ENCODE measurements at places on chromosomes 2 and 18.

- DNase-seq = no peak
Measured at GRCh38 chr2:88959480-88960204, 268.2 kb downstream of the RPIA start.

DNA sequence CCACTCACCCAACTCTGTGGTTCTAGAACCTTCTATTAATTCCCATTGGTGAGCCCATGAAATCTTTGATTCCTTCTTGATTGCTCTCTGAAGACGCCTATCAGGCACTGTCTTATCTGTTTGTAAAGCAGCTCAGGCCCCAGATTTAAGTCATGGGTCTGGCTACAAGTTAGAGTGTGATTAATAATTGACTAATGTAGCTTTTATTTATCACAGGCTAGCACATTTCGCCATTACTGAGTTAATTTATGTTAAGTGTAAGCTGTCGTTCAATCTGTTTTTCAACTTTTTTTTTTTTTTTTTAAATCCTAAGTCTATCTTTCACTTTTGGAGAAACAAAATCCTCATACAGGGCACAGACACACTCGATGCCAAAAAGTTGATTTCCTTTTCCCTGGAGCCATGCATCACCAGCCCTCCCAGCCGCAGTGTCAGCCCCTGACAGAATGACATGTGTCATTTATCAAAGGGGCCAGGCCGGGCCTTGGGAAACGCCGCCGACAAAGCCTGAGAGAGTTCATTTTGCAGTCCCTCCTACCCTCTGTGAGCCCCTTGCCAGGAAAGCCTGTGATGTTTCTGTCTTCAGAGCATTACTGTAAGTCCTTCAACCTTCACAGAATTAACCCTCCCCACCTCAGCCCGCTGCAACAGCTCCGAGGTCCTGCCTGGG is 15.8 kb downstream of the TSHZ1 start:
- DNase-seq = no peak

- DNase-seq = no peak
Measured at GRCh38 chr2:99779276-99779675, 289.5 kb upstream of the REV1 start.

DNA sequence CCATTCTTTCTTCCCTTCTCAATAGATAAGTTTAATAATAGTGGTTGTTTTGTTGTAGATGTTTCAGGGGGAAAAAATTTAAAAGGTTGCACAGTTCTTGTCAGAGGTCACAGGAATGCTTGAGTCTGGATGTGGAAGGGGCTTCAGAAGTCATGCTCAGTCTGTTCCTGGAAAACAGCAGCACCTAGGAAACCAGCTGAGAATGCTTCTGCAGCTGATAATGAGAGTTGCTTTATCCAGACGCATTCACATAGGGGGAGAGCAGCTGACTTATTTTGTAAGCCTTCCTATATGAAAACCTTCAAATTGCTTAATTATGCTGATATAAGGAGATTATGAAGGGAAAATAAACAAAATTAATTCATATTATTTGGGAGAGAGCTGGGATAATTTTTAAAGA is 235.5 kb downstream of the GULP1 start:
- DNase-seq = no peak

GRCh38 chr2:27989149-27989548 is 98.6 kb downstream of the BABAM2 start:
- no peak for DNase-seq

DNA sequence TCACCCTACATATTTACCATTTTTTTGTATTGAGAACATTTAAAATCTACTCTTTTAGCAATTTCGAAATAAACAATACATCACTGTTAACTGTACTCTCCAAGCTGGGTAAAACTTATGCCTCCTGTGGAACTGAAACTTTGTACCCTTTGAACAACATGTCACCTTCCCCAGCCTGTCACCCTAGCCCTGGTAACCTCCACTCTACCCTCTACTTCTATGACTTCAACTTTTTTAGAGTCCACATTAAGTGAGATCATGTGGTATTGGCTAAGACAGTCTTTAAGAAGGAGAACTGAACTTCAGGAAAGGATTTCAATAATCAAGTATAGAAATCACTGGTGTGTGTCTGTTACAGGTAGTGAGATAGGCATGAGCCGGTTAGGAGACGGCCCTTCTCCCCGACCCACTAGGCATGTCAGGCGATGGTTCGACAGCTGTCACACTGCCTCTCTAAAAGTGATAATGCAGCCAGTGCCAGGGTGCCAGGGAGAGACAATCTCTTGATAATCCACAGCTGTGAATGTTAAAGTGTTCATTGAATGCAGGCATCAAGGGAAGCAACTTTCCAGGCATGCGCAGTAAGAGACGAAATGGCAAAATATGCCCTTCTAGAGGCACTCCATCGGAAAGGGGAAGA is 74.6 kb upstream of the RNF152 start:
- DNase-seq = no peak

GRCh38 chr2:1593371-1594122 is 150.8 kb downstream of the PXDN start:
- DNase-seq = no peak

DNA sequence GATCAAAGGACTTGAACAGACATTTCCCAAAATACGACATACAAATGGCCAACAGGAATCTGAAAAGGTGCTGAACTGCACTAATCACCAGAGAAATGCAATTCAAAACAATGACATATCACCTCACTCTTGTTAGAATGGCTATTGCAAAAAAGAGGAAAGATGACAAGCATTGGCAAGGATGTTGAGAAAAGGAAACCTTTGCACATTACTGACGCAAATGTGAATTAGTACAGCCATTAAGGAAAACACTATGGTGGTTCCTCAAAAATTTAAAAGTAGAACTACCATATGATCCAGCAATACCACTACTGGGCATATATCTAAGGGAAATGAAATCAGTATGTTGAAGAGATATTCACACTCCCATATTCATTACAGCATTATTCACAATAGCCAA is 57.7 kb upstream of the ASPRV1 start:
- no peak for DNase-seq

- DNase-seq = no peak
Measured at GRCh38 chr18:52588931-52589330, 248.9 kb downstream of the DCC start.

GRCh38 chr18:6059551-6059950 is 164.2 kb upstream of the TMEM200C start:
- no peak for DNase-seq

- DNase-seq = no peak
Measured at GRCh38 chr2:231665245-231666170, 42.8 kb upstream of the PTMA start.
